ENCODE measurements at places on chromosomes 11 and 22. TPM values are rescaled to one million over a fixed set of nuclear protein-coding genes. Genes with fewer than 3 reads are reported as not detected.

DNA sequence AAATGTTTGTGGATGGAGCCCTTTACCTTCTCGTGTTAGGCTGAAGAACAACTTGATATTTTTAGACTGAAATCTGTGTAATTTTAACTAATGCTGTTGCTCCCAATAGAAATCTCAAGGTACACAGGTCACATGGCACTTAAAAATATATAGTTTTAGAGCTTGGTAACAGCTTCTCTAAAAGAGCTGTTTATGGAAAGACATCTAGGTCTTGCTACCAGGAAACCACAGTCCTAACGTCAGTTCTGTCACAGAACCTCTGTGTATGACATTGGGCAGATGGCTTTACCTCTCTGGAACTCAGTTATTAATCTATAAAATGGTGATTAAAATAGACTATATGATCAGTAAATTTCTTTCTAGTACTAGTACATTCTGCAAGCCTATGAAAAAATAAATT is 35.4 kb downstream of the PAK1 start:
- DNase-seq: no peak

GRCh38 chr11:87628026-87628580 is 547.1 kb downstream of the RAB38 start:
- no peak for DNase-seq

GRCh38 chr11:119739021-119739703 is 10.2 kb upstream of the NECTIN1 start:
- DNase-seq: no peak

DNA sequence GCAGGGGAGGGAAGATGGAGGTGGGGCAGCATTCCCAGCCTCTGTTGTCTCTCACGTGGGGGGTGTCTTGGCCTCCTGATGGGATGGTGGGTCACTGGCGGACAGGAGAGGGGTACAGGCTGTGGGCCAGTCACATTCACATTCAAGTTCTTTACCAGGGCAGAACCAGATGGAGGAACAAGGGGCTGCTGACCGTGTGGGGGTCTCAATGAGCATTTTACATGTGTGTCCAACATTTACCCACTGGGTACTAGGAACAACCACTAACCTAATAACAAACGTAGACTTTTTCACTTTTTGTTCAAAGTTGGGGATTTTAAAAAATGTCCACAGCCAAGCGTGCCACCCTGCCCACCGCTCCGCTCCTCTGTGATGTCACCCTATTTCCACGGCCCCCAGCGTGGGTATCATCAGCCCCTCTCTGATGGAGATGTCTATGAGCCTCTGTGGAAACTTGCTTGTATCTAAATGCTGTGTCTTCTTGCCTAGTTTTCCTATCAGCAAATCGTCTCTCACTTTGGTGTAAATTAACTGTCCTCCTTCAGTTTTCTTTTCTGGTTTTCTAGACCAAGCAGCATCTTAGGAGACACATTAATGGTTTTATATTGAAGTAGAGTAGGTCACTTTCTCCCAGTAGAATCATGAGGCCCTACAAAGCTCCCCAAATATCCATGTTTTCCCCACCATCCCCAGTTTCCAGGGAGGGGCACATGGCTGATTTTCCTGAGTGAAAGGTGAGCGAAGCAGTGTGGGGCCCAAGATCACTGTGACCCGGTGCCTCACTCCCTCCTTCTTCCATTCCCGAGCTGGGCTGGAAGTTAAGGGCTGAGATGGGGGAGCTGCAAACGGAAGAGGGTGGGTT is 936.7 kb downstream of the BRD1 start:
- DNase-seq: no peak

DNA sequence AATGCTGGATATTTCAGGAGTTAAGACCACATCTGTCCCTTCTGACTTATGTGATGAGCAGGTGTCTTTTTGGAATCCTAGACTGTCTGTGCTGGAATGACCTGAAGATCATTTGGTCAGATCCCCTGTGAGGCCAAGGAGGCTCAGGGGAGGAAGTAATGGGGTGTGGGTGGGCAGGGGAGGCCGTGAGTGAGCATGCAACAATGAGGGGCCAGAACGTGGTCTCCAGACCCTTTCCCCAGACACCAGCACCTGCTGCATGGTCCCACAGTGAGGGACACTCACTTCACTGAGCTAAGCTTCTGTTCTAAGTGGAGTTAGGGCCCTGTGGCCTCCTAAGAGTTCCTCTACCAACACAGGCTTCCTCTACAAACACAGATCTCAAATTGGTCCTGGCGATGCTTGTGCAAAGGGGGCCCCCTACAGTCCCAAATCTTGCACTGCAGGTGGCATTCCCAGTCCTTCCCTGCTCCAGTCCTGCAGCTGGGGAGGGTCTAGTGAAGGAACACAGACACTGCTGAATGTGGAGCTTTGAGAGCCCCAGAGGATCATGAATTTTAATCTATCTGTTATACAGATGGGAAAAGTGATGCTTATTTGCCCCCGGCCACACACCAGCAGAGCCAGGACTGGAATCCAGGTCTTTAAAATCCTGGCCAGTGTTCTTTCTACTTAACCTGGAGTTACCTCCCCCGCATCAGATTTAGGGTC is 7.4 kb downstream of the USP2 start:
- peak; percentile 59 for DNase-seq

GRCh38 chr11:9899676-9900075 is 235.8 kb downstream of the SWAP70 start:
- DNase-seq: no peak

GRCh38 chr22:20890975-20891374 is 26.2 kb upstream of the CRKL start:
- DNase-seq: no peak

- DNase-seq: no peak
Observed at GRCh38 chr22:46652081-46652846, 32.1 kb downstream of the GRAMD4 start.

- no peak for DNase-seq
Observed at GRCh38 chr22:44578516-44579230, 80.6 kb upstream of the RTL6 start.

- peak; percentile 23 for DNase-seq
Observed at GRCh38 chr11:55942785-55943392, 6.7 kb upstream of the OR5I1 start.

GRCh38 chr22:49764127-49764581 is 63.5 kb downstream of the BRD1 start:
- DNase-seq: no peak

GRCh38 chr11:19832901-19833300 is 120.3 kb downstream of the NAV2 start:
- no peak for DNase-seq

DNA sequence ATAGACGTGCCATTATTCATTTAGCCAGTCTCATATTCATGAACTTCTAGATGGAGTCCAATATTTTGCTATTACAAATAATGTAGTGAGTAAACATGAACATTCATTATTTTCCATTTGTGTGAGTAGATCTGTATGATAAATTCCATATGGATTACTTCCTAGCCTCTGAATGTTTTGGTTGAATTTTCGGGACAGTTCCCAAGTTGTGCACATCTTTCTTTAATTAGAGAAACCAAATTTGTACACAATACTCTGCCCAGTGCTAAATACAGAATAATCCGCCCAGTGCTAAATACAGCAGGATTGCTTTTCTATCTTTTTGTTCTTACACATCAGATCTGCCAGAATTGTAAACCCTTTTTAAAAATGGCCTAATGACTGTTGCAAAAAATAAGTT is 17.1 kb upstream of the APLP2 start:
- no peak for DNase-seq

GRCh38 chr11:44379141-44380008 is 69.4 kb upstream of the ALX4 start:
- DNase-seq: no peak

DNA sequence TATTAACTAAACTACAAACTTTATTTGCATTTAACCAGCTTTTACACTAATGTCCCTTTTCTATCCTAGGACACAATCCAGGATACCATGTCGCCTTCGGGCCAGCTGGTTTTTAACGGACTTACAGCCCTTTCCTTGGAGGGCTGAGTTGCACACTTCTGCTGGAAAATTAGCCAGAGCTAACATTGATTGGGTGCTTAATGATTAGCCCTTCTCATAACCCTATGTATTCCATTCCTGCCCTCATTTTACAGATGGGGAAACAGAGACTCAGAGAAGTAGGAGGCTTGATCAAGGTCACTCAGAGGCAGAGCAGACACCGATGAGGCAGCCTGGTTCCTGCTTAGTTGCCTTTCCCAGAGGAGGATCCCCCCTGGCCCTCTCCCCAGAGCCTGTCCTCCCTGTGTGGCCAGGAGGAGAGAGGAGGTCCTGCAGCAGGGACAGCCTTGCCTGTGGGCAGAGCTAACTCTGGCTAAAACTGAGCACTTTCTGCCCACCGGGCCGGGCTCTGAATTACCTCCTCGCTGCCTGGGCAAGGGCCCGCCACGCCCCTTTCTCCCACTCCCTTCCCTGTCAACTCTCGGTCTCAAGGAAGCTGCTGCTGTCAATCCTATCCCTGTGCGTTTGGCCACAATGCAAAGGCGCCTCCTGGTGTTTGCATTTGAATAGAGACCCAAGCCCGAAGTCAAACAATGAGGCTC is 59.6 kb upstream of the PAX6 start:
- no peak for DNase-seq

DNA sequence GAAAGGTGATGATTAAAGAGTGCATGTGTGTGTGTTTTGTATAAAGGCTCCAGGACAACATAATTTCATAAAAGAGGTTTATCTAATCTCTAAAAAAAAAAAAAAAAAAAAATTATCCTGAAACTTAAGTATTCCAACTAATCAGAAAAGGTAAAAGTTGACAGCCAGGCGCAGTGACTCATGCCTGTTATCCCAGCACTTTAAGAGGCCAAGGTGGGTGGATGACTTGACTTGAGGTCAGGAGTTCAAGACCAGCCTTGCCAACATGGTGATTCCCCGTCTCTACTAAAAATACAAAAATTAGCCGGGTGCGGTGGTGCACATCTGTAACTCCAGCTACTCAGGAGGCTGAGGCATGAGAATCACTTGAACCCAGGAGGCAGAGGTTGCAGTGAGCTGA is 632.7 kb upstream of the CHORDC1 start:
- no peak for DNase-seq

- DNase-seq: peak; percentile 78
Observed at GRCh38 chr11:130383344-130384211, 44.8 kb downstream of the ADAMTS8 start.

- no peak for DNase-seq
Observed at GRCh38 chr22:25774575-25775026, 32.6 kb downstream of the MYO18B start.

GRCh38 chr22:26442086-26442756 is 13.2 kb downstream of the ASPHD2 start:
- DNase-seq: no peak

DNA sequence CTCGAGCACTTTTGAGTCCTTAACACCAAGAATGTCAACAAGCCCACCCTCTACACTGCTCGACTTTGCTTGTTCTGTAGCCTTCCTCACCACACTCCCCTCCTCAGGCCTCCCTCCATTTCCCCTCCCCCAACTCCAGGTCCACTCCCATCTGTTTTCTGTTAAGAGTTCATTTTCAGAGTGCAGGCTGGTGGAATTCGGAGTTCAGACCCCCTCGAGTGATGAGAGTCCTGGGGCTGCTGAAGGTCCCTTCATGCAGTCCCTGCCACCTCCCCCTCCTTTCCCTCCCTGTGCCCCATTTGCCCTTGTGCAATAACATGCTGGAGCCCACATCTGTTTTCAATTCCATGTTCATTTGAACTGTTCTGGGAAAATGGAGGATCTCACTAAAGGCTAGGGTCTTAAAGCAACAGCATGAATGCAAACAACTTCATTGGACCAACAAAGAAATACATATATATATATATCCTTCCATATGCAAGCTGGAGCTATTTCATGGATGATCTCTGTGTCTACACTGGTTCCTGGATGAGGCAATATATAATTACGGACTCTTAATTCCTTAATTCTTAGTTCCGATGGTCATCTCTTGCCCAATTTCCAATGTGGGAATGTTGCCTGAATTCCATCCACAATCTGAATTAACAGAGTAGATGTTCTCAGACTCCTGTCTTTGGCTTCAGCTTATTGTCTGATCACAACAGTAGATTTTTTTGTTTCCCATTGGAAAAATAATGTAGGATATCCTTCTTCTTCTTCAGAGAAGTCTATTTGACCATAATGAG is 340.4 kb downstream of the ETS1 start:
- DNase-seq: no peak

GRCh38 chr11:107651672-107652071 is 60.2 kb downstream of the SLN start:
- DNase-seq: no peak

- DNase-seq: no peak
Observed at GRCh38 chr11:130947889-130948288, 31.6 kb upstream of the SNX19 start.

GRCh38 chr22:49099089-49099488 is 728.6 kb downstream of the BRD1 start:
- DNase-seq: no peak

- no peak for DNase-seq
Observed at GRCh38 chr11:72239313-72239848, 4.6 kb downstream of the PHOX2A start.

- peak; percentile 35 for DNase-seq
Observed at GRCh38 chr11:118572061-118572980, at the start of gene ARCN1. ARCN1 (plus strand) TSS chr11:118572409; CDS start chr11:118572548, 139 bp downstream.

DNA sequence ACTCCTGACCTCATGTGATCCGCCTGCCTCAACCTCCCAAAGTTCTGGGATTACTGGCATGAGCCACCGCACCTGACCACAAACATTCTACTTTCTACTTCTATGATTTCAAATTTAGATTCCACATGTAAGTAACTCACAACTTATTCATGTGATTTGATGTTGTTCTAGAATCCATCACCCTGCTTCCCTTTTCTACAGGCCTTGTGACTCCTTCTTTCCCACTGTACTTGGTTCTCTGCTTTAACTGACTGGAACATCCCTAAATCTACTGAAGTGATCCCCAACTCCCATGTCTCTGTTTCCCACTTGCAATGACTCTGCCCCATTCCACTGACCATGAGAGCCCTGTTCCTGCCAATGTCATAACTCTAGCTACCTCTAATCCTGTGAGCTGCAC is 25.7 kb upstream of the MRPL17 start:
- DNase-seq: no peak

DNA sequence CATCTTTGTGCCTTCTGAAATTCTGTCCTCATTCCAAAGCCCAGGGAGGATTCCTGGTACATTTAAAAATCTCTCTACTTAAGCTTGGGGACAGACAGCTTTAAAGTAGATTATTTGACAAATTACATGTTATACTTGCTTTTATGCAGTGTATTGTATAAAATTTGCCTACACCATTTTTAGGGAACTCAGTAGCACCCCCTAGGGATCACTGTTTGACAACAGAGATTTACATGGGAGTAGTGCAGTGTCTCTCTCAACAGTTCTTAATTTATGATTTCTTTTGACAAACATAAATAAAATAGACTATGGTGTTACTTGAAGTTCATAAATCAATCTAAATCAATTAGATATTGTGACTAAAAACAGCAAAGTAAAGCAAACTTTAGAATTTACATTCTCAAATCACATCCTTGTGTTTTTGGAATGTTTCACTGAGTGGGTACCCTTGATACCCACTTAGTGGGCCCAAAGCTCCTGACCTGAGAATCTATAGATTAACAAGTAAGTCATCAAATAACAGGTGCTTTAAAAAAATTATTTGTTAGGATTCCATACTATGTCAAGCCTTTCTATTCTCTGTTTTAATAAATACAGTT is 428.8 kb downstream of the DYNC2H1 start:
- DNase-seq: peak; percentile 25

The ARHGAP20 gene
- not detected for total RNA-seq

The MRGPRX4 gene
- total RNA-seq: not detected

The CNGA4 gene
- total RNA-seq: 0.17 TPM

The OR5AP2 gene
- not detected for total RNA-seq

The PHOX2A gene
- total RNA-seq: not detected

The OR6M1 gene
- not detected for total RNA-seq

The SHANK3 gene
- total RNA-seq: 0.84 TPM

The VSIG10L2 gene
- total RNA-seq: not detected

The PGA5 gene
- total RNA-seq: not detected

The DEPDC7 gene
- total RNA-seq: 13.8 TPM

The SSH3 gene
- total RNA-seq: 3.2 TPM
